ENCODE measurements at places on chromosomes 1 and 21. TPM values are rescaled to one million over a fixed set of nuclear protein-coding genes. Genes with fewer than 3 reads are reported as not detected.

DNA sequence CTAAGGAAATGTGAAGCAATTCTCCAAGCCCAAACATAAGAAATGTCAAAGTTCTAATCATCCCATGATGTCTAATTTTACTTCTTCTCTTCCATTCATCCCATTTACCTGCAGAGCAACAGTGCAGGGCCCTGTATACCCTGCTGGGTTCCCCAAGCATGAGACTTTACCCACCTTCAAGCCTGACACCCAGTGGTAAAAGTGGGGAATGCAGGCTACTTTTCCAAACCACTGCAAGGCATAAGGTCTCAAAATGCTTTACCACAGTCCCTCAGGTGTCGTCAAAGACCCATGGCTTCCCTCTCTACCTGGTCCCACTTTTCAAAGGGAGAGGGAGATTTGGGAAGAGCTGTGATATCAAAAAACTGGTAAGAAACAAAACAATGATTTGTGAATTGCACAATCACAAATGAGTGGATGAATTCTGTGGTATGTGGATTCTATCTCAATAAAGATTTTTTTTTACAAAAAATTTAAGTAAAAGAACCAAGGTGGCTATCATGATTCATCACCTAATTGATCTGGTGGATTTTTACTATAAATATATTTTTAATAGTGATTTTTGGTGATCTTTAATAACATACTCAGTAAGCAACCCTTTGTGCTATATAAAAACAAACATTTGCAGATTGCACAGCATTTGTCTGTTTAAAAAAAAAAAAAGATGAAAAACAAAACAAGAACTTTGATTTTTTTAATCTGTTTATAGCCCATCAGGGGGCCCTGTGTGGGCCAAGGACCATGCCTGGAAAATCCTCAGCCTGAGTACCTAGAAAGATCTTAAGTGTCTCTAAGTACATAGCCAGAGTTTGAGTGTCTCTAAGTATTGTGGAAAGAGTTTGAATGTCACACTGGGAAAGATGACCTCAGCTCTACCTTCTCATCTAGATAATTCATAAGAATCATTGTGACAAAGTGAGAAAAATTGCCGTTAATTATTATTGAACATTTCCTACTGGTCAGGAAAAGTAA, 73.1 kb upstream of the GJB5 start:
- DNase-seq: peak; percentile 15

The OR2T29 gene
- not detected for total RNA-seq

- no peak for DNase-seq
Observed at GRCh38 chr21:44630440-44630839, 3.5 kb downstream of the KRTAP10-9 start.

- DNase-seq: peak; percentile 93
Observed at GRCh38 chr1:115727706-115728249, 40.7 kb downstream of the CASQ2 start.

GRCh38 chr1:96400089-96400488, 321.5 kb upstream of the PTBP2 start:
- DNase-seq: no peak

DNA sequence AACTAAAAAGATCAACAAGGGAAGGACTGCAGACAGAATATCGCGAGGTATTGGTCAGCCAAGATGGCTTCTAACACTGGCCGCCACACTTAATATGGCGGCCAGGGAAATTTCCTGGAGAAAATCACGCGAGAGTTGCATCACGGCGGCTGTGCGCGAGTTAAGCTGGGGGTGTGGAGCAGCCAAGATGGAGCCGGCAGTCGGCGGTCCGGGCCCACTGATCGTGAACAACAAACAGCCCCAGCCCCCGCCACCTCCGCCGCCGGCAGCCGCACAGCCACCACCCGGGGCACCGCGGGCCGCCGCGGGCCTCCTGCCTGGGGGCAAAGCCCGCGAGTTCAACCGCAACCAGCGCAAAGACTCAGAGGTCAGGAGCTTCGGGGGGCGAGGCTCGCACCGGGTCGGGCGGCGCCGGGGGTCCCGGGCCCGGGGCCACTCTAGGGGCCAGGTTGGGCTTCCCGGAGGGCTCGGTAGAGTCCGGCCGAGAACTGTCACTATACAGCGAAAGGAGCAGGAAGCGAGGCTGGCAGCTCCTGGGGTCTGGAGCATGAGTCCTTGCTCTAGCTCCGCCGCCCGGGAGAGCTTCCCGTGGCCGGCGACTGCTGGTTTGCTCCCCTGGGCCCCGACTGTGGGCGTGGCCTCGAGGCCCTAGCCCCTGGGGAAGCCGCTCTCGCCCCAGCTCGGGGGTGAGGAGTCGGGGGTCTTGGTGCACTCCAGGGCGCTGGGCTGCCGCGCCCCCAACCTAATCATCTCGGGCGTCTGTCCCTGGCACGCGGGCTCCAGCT, at the start of gene STRIP1:
TSS of gene STRIP1 (plus strand) at position 174 of the 785 bp plus-strand sequence. CDS start at position 188, 14 bp downstream.
- DNase-seq: peak; percentile 74

The PRKCZ gene
- total RNA-seq: 28.1 TPM

DNA sequence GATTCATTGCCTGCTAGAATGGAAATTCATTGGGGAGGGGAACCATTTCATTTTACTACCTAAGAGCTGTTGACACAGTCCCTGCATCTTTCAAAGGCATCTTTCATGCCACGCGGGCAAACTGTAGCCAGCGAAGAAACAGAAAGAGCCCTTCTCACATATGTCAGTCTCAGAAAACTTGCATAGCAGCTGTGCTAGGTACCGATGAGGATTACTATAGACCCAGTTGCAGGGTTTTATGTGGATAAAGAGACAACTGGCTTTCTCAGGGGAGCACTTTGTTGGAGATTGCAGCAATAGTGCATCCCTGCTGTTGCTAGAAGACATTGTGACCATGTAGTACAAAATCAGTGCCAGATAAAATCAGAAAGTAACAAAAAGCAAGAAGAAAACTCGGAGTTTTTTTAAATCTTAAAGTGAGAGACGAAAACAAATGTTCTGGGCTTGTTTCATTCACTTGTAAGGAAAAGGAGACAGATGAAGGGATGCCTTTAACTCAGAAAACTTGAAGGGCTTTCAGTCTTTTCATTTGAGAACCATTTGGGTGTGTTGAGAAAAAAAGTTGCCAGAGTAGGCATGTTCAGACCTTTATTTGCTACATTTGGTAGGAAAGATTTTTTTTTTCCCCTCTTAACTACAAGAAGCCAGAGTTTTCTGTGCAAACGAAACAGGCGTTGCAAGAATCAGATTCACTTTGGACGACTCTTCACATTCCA, 804.1 kb downstream of the USP25 start:
- DNase-seq: no peak
